ENCODE measurements at places on chromosomes 5 and 9.
A peak's percentile ranks its signal among the peaks of the same experiment; 100 is the strongest.

DNA sequence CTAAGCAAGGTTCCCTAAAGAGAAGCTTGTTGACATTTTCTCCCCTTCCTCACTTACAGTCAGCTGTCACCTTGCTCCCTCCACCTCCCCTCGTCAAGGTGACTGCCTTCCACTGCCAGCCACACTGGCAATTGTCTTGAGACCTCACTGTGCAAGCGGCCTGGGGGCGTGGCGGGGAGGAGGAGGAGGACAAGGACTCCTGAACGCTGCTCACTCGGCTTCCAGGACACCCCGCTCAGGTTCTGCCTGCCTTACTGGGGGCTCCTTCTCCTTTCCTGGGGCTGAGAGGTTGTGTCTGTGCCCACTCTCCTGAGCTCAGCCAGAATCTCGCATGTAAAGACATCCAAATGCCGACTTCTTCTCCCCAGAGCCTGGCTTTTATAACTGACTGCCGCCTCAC lies 60.3 kb upstream of the LRRTM2 start:
- DNase-seq, result no peak

GRCh38 chr5:10333154-10334006 lies 20.1 kb upstream of the MARCHF6 start:
- DNase-seq, result peak; percentile 12

- DNase-seq, result no peak
Measured at GRCh38 chr9:121463026-121463807, 36.4 kb downstream of the GGTA1 start.

GRCh38 chr5:124906339-124907097 lies 160.1 kb upstream of the ZNF608 start:
- peak; percentile 71 for DNase-seq

DNA sequence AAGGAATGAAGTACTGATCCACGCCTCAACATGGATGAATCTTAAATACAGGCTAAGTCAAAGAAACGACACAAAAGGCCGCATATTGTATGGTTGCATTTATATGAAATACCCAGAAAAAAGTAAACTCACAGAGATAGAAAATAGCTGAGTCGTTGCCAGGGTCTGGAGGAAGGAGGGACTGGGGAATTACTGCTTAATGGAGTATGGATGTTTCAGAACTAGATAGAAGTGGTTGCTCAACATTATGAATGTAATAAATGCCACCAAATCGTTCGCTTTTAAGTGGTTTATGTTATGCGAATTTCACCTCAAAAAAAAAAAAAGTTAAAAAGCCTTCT lies 784 bp upstream of the MSANTD3 start:
- no peak for DNase-seq

- no peak for DNase-seq
Measured at GRCh38 chr5:150989695-150990094, 30.7 kb upstream of the GPX3 start.

- peak; percentile 84 for DNase-seq
Measured at GRCh38 chr5:140690941-140691924, at the start of the genes HARS1 and HARS2. HARS1 (minus strand) TSS chr5:140691370; CDS start chr5:140691304, 66 bp downstream. HARS2 (plus strand) TSS chr5:140691455; CDS start chr5:140691649, 194 bp downstream.

- DNase-seq, result no peak
Measured at GRCh38 chr9:89037346-89037745, 46.1 kb downstream of the S1PR3 start.

DNA sequence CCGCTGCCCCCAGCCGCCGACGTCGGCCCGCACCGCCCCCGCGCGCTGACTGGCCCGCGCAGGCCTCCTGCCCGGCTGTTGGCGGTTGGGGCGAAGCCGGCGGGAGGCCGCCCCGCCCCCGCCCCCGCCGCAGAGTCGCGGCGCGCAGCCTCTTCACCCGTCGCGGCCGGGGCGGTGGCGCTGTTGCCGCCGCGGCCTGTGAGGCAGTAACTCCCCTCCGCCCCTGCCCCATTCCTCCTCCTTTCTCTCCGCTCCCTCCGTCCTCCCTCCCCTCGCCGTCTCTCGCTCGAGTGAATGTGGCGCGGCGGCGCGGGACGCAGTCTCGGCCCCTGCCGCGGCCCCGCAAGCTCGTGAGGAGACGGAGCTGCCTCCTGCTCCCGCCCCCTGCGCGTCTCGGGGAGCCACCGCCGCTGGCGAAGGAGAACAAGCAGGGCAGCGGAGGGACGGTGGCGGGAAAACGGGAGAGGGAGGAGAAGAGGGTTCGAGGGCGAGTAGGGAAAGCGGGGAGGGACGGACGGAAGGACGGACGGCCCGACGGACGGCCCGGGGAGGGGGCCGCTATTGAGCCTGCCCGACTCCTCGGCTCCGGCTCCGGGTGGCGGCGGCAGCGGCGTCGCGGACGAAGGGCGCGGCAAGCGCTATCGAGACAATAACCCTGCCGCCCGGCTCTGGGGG lies 637 bp upstream of the ERBIN start:
- peak; percentile 81 for DNase-seq

GRCh38 chr9:21015995-21016394 lies 15.4 kb downstream of the HACD4 start:
- no peak for DNase-seq

DNA sequence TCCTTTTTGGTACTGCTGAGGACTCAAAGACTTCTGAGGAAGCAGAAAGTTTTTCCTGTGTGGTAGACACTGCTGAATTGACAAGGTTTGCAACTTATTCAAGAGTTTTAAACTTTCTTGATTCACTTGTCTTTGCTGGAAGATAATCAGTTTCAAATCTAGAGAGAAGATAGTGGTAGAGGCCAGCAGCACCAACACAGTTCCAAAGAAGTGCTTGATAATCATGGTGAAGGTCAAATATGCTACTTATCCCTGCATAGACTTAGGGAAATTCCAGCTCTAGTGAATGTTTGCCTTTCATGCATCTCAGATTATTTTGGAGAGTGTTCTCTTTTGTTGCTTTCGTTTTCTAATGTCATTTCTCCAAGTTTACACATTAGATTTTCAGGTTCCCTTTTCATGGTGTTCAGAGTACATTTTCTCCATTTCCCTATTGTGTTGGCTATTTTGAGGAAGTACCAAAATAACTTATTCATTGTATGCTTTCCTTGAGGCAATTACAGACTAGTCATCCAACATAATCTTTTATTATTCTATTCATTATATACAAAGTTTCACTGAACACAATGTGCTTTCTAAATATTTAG lies 550 bp downstream of the IFNE start:
- no peak for DNase-seq

DNA sequence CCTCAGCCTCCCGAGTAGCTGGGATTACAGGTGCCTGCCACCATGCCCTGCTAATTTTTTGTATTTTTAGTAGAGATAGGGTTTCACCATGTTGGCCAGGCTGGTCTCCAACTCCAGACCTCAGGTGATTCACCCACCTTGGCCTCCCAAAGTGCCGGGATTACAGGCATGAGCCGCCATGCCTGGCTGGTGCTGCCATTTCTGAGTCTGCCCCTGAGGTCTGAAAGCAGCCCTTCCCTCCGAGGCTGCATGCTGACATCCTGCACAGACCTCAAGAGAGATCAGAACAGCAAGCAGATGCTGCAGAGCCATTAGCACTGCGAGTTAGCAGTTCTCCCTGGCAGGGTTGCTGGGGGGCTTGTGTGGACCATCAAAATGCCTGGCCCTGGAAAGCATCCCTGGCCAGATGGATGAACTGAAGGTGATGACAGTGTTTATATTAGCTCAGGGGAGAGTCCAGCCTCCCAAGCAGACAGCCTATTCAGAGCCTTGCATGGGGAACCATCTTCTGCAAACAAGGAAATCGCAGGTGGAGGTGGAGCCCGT lies 176.5 kb upstream of the PANK3 start:
- DNase-seq, result no peak

DNA sequence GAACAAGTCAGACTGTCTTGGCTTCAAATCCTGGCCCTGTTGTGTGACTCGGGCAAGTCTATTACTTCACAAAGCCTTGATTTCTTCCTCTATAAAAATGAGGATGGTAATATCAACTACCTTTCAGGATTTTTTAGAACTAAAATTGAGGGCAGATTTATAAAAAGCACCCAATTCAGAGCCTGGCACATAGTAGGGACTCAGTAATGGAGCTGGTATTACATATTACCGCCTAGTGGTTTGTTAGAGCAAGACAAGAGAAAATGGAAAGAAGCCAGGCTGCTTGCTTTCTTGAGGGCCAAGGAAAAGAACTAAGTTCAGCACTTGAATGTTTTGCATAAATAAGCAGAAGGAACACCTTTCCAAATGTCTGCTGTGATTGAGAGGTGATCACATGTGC lies 19.4 kb downstream of the ZNF346 start:
- no peak for DNase-seq

- DNase-seq, result no peak
Measured at GRCh38 chr5:528629-529511, 4.6 kb upstream of the SLC9A3 start.

- DNase-seq, result no peak
Measured at GRCh38 chr9:136403538-136403914, 3.6 kb upstream of the SNAPC4 start.

DNA sequence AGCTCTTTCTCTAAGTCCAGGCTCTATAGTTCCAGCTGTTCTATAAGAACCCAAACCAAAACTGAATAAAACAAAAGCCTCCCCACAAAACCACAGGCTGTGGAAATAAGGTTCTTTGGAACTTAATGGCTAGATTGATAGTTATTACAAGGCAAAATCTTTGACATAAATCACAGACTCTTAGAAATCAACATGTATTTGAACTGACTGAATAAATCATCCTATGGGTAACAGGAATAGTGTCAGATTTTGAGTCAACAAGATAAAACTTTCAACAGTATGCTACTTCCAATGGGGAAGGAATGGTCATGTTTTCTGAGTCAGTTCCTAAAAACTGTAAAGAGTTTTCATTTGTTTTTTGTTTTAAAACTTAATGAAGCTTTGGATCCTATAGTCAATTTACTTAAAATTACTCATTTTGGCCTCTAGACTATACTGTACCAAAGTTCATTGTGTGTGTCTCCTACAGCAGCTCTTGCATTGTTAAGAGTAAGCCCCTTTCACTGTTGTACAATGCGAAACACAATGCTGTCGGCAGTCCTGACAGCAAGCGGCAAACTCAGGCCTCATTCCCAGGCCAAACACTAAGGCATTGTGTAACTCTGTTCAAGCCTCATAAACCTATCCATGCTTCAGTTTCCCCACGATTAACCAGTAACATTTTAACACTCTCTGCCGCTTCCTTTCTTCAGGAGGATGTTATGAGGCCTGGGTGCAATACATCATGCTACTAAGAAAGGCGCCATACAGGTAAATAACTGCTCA lies 134.1 kb downstream of the ARL15 start:
- DNase-seq, result no peak

DNA sequence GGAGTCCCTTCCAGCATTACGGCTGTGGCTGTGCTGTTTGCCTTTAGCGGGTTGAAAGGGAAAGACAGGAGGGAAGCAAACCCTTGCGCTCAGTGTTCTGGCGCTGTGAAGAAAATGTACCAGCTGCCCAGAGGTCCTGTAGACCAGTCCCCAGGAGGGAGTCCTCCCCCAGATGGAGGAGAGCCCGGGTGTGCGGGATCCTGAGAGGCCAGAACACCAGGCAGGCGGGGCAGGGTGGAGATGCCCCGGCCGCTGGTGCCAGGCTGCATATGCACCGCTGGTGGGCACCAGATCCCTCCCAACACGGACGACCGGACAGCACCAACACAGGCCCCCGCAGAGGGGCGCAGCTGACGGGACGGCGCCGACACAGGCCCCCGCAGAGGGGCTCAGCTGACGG lies 37.2 kb upstream of the SLC9A3 start:
- no peak for DNase-seq

- DNase-seq, result no peak
Measured at GRCh38 chr5:137605411-137605810, 106.3 kb upstream of the SPOCK1 start.

GRCh38 chr9:20495098-20495497 lies 127.2 kb downstream of the MLLT3 start:
- no peak for DNase-seq

GRCh38 chr9:27426511-27427271 lies 97.4 kb upstream of the IFNK start:
- peak; percentile 24 for DNase-seq

- no peak for DNase-seq
Measured at GRCh38 chr5:39079147-39079546, 4.9 kb upstream of the RICTOR start.

DNA sequence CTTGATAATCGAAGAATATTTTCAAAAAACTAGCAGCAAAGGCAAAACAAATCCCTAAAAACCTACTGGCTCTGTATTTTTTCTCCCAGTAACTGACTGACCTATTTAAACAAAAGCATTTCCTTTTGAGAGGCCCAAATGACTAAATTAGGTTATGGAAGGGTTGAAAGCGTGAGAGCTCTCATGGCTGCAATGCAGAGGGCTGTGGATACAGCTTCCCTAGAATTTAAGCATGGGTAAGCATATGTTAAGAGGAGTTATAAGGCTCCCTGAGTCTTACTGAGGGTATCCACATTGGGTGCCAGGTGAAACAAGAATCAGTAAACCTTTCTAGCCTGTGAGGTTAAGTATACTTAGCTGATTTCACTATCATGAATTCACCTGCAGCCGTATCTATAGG lies 32.3 kb downstream of the SHISAL2B start:
- DNase-seq, result no peak

- DNase-seq, result no peak
Measured at GRCh38 chr9:135815830-135816650, 91.3 kb downstream of the CAMSAP1 start.

Measured in C1 segment of cervical spinal cord (tissue), 14 donors.